ENCODE measurements at places on chromosomes 6 and 20.

- DNase-seq, result no peak
These were observed 128.2 kb downstream of the FRK start for GRCh38 chr6:115932481-115932880.

GRCh38 chr6:64197246-64197645 is 561.6 kb downstream of the PHF3 start:
- no peak for DNase-seq

GRCh38 chr6:126027601-126028000 is 41.3 kb downstream of the TRMT11 start:
- no peak for DNase-seq

DNA sequence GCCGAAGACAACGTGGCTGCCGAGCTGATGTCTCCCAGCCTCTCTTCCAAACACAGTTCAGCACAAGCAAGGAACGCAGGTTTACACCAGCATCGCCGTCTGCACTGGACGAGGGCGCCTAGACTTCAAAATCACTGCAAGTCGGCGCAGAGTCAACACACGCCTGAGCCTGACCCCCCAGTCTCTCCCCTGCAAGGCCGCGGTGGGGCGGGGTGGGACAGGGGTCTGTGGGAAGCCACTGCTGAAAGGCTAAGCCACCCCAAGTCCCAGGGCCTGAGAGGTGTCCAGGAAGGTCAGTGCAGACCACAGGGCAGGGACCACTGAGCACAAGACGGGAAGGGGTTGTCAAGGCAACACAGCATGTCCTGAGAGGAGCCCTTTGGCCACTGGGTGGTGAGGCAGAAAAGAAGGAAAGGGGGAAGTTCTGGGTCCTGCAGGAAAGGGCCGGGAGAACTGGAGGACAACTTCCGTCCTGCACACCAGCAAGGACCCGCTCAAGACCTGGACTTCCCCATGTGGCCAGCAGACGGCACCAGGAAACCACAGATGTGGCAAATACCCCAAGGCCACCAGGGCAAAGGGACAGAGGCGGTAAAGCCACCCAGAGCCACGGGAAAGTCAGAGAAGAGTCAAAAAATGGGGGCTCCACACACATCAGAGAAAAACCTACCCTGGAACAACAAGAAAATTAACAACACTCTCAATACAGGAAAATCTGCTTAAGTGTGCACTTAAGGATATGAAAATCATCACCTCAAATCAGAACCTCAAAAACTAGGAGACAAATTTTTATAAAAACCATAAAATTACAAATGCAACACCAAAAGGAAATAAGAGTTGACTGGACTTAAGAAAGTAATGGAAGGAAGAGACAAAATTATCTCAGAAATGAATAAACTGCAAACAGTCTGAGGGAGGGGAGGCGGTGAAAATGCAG is 84.8 kb downstream of the TAF4 start:
- DNase-seq, result no peak

DNA sequence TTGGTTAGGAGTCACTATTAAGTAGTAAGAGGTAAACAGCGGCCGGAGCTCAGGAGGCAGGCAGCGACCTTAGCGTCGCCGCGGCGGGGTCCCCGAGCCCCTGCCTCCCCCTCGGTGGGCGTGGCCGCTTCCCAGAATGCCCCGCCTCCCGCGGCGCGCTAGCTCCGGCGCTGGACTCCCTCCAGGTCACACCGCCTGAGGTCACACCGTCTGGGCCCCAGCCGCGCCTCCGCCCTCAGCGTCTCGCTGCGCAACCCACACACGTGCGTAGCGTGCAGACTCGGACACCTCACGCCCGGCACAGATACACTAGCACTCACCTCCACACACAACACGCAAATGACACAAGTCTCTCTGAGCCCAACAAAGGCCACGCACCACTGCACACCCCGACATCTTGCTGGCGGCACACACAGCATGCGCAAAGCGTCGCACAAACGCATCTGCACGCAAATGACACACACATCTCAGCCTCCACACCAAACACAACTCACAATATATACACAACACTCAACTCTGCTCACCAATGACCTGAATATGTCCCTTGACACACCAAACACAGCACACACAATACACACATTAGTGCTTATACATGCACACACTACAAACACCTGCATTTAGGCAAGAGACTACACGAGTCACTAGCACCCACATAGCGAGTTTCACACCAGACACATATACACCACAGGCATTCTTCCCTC is 17.6 kb upstream of the CDKN1A start:
- DNase-seq, result no peak

- DNase-seq, result no peak
These were observed 130.1 kb upstream of the TNFAIP3 start for GRCh38 chr6:137736911-137737310.

GRCh38 chr20:24938498-24938897 is 10.6 kb upstream of the CST7 start:
- no peak for DNase-seq

GRCh38 chr6:159084493-159085091 is 39.8 kb upstream of the TAGAP start:
- DNase-seq, result no peak

GRCh38 chr6:28863604-28864325 is 60.0 kb downstream of the TRIM27 start:
- peak; percentile 83 for DNase-seq

- no peak for DNase-seq
These were observed 47.6 kb downstream of the ARHGAP18 start for GRCh38 chr6:129662406-129662766.

- DNase-seq, result no peak
These were observed 8.5 kb downstream of the AFDN start for GRCh38 chr6:167835260-167835659.

DNA sequence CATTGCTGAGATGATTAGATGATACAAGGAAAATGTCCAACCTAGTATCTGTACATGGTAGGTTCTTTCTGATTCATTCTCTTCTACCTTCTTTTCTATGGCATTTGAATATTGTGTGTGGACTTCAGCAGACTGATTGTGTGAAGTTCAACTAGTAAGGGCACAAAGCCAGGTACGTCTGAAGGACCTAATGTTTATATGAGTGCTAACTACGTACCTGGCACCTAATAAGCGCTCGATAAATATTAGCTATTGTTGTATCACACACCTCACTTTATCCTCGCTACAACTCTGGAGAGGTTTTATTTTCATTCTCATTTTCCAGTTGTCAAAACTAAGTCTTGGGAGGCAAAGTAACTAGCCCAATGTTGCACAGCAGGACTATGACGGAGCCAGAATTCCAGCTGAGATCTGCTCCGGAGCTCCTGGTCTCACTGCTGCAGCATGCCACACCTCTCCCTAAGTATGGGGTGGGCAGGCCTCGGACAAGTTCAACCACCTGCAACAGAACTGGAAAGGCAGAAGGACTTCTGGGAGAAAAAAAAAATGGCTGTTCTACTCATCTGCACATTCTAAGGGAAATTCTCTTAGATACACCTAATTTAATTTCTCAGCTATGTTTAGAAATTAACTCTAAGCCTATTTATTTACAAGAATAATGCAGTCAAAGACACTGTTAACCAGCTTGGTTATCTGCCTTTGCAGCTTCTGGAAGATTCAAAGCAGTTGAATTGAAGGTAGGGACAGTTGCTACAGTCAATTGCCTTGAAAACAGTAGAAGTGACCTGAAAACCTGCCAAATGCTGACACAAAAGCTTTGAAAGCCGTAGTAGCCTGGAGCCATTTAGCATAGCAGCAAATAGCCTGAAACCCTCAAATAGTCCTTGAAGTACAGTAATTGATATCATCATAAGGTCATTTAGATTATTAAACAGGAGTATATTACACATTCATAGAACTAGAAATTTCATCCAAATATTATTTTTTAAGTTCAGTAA is 165.0 kb downstream of the PDE7B start:
- no peak for DNase-seq

GRCh38 chr20:25493748-25494505 is 86.5 kb downstream of the GINS1 start:
- DNase-seq, result no peak

GRCh38 chr6:157152556-157152955 is 170.8 kb downstream of the TMEM242 start:
- DNase-seq, result no peak

- no peak for DNase-seq
These were observed 395.3 kb downstream of the GJA1 start for GRCh38 chr6:121830736-121831135.
